ENCODE measurements at places on chromosomes 1 and 21.

- DNase-seq = no peak
These were observed 17.7 kb downstream of the NENF start for GRCh38 chr1:212450331-212450881.

- DNase-seq = no peak
These were observed 58.6 kb downstream of the OLIG1 start for GRCh38 chr21:33128538-33128937.

DNA sequence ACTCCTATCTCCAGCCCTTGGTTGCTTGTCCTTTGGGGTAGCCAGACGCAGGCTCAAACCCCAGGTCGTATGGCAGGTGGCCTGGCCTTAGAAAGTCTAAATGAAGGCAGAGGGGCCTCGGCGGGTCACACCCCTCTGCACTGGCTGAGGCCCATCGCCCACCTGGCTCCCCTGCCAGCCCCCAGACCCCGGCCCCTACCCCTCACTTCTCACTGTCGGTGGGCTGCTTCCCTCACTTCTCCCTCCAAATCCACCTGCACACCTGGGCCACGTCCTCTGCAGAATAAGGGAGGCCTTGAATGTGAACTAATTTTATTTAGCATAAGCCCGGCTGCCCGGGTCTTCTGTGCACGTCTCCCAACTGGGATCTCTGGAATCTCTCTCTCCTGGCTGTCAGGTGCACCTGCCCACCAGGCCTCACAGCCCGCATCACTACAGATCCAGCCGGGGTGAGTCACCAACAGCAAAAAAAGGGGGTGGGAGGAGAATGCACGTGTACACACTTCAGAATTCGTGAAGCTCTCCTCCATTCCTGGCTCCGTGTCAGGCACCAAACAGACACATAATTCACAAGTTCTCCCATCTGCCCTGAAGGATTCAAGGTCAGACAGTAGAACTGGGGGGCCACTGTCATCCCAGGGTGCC is 107.5 kb upstream of the SIM2 start:
- DNase-seq = peak; percentile 86

DNA sequence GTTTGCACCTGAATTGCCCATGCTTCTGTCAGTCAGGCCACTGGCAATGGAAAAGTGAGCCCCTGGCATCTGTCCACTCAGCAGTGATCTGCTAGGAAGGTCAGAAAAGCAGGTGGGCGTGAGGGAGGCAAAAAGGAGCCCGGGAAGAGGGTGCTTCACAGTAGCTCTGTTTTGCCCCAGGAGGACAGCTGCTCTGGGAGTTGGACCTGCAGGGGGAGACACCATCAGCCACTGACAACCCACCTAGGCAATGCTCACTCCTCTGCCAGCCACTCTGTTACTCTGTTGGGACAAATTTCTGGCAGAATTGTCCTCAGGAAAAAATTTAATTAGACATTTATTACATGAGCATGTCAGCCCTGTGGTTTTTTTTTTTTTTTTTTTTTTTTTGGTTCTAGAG is 146.4 kb downstream of the LRIG2 start:
- no peak for DNase-seq

DNA sequence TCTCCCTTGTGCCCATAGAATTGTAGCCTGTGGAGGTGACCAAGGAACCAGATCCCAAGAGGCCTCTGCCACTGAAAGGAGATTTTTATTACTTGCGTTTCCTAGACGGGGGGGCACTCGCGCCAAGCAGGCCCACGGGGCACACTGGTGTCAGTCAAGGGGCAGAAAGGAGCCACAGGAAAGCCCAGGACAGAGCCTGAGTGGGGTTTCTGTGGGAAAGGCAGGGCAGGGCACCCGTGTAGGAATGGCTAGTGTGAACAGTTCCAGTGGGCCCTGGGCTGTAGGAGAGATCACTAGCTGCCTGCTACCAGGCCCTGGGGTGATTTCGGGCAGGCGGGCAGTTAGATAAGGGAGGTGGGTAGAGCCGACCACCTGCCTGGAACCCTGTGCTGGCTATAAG is 70.8 kb downstream of the ADARB1 start:
- no peak for DNase-seq

DNA sequence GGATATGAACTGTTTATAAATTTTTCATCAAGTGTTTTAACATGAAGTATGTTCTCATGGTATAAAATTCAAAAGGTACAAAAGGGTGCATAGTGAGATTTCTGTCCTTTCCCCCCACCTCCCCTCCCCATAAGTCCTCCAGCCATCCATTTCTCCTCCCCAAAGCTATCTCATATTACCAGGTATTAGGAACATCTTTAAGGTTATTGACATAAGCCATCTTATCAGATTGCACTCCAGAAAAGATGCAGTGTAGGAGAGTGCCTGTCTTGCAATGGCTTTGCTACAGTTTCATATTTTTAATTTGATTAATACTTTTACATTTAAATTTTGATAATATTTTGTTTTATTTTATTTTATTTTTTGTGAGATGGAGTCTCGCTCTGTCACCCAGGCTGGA is 13.5 kb upstream of the HPCAL4 start:
- DNase-seq = no peak

GRCh38 chr1:30166174-30166573 is 557.2 kb downstream of the MATN1 start:
- DNase-seq = no peak

All from trophoblast cell (in vitro differentiated cells and primary cell).